Mesenteric fat pad (tissue), 1 donor: ENCODE measurements at places on chromosomes 1 and 21. TPM values are rescaled to one million over a fixed set of nuclear protein-coding genes. Genes with fewer than 3 reads are reported as not detected.

SLAMF9 gene
- total RNA-seq = not detected

GJA5 gene
- 25.7 TPM for total RNA-seq

CLCA2 gene
- total RNA-seq = 1.9 TPM

SLC9C2 gene
- total RNA-seq = 0.16 TPM

TFF2 gene
- not detected for total RNA-seq

AMY1A gene
- total RNA-seq = not detected

- DNase-seq = no peak
Measured at GRCh38 chr1:190754666-190755065, 277.0 kb upstream of the BRINP3 start.

- DNase-seq = no peak
Measured at GRCh38 chr1:228922722-228923376, 187.6 kb downstream of the RHOU start.

DNA sequence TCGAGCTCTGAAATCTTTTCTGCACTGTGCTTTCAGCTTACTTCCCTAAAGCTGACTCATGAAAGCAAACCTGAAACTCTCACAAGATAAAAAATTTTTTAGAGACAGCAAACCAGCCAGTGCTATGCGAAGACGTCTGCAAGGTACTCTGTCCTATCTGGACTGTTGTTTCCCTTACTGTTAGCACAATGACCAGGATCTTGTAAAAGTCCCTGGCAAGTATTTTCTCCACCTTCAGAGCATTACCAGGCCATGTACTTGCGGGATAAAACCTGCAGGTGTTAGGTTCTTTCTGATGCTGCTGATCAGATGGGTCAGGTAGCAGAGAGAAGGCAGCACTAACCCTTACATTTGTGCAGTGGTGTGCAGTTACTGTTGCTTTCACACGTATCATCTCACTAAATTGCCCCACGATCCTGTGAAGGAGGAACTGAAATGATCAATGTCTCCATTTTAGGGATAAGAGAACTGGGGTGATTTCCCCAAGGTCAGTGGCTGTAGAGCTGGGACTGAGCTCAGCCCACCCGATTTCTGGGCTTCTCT is 56.6 kb downstream of the PLXNA2 start:
- no peak for DNase-seq

DNA sequence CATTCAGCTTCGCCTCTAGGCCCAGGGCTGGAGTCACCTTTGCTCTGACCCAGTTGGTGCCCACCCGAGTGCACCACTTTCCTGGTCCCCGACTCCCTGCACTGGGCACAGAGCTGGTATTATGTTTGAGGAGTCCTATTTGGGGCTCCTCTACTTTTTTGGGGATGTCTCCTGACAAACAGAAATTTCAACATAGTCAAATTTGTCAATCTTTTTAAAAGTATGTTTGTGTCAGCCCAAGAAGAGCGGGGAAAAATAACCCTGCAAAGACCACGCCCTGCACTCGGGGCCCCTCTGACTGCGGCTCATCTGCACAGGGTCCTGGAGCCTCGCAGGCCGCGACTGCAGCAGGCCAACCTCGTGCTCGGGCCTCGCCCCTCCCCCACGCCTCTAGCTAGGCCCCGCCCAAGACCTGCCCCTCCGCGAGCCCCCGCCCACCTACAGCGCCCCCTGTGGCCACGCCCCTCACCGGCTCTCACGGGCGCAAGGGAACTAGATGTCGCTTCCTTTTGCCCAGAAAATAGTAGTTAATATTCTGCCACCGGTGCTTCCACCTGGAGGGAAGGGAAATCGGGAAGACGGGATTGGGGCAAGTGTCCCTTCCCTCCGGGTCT is 11.4 kb downstream of the FAM229A start:
- peak; percentile 93 for DNase-seq

DNA sequence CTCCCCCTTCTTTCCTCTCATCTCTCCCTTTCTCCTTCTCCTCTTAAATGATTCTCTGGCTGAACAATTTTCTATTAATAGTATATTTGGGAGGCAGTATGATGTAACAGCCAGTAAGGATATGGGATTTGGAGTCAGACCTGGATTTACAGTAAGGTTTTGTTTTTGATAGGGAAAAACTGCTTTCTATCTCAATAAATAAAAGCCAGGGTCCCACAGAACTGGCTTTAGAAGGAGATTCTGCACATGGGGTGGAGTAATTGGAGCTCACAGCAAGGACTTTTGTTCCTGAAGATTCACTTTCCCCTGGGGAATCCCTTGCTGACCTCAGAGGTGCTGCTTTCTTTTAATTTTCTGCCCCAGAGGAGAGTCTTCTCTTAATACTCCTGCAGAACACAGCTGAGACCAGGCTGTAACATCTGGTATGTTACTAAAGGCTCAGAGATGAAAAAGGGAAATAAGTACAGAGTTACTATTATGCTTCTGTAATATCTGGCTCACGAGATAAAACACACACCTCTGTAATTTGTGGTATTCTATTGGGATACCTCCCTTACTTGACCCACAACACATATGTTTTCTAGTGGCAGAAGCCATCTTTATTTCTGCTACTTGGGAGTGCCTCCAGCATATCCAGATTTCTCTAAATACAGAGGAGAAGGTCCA is 13.4 kb downstream of the EPB41 start:
- no peak for DNase-seq

DNA sequence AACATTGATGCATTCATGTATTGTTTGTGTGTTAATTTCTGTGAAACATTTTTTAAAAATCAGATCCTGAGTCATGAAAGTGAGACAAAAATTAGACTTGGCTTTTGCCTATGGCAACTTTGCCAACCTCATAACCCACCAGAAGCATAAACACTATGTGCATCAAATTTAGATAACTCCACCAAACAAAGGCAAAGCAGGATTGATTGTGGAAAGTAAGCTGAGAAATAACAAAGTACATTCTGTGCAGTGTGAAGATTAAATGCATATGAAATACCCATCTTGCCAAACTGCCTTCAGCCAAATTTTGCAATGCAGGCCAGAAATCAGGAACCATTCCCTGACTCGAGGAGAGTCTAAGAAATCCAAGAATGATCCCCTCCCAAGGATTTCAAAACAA is 493.4 kb downstream of the AJAP1 start:
- no peak for DNase-seq

- DNase-seq = no peak
Measured at GRCh38 chr1:14977338-14977931, 176.1 kb upstream of the TMEM51 start.

DNA sequence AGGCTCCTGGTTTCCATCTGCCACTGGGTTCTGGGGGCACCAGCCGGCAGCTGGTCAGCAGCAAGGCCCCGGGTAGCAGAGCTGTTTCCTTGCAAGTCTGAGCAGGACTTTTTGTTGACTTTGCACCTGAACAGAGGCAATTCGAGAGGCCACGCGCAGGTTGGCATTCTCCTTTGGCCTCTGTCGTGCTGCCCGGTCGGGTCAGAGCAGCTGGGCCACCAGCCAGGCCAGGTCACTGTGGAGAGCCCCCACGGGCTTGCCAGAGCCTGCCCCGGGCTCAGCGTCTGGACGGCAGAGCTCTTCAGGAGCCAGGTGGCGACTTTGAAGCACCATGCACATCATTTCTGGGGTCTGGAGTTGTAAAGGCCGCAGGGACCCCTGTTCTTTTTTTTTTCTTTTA is 28.4 kb upstream of the TMEM52 start:
- no peak for DNase-seq

DNA sequence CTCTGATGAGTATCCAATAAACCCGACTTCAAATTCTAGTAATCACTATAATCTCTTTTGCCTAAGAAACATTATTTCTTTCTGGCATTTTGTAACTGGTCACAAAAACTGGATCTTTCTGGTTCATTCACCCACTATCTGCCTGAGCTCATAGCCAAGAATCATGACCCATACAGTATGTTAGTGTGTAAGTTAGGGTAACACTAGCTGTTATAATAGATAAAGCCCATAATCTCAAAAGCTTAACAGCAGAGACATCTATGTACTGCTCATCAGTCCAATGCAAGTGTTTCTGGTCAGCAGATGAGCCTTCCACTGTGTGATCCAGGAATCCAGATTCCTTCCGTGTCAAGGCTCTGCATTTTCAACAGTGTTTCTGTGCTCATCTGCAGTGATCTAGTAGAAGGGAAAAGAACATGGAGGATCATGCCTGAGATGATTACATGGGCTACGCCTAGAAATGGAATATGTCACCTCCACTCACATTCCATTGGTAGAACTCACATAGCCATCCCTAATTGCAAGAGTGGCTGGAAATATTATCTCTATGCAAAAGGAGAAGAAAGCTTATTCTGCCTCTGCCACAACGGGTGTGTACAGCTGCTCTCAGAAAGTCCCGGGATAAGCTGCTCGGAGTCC is 27.7 kb downstream of the RRAGC start:
- DNase-seq = no peak

DNA sequence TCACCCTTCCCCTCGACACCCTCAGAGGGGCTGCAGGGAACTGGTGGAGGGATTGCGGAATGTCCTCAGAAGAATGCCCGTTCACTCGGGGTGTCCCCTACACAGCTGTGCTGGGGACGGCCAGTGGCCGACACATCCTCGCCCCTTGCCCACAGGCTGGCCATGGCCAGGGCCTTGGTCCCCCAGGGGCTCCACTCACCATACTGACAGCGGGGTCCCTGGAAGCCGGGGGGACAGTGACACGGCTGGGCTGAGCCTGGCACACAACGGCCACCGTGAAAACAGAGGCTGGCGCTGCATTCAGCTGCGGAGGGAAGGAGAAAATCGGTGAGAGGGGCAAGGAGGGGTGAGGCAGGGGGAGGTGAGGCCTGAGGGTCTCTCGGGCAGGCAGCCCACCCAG is 31.7 kb downstream of the MEGF6 start:
- no peak for DNase-seq

DNA sequence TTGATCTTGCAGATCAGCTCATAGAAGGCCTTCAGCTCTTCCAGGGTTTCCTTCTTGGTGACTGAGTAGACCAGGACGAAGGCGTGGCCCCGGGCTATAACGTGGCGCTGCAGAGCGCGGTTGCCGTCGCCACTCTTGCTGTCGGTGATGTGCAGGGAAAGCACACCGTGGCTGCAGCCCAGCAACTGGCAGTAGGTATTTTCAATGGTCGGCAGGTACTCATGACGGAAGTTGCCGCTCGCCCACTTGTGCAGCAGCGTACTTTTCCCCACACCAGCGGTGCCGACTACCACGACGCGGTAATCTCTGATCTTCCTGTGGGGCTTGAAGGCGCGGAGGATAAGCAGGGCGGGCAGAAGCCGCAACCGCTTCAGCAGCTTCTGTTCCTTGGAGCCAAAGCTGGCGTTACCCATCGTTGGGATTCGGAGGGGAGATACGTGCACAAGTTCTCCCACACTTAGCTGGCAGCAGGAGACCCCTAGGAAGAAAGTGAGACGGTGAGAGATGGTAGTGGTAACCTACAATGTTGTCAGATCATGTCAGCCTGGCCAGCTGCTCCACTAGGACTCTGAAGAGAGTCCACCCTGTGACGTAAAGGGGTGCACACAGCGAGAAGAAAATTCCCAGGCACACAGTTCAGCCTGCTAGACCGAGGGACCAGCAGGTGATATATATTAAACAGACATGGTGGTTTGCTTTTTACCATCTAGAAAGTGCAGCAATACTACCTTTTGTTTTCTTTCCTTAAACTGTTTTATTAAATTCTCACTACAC is 3.4 kb downstream of the DIRAS3 start:
- DNase-seq = no peak

DNA sequence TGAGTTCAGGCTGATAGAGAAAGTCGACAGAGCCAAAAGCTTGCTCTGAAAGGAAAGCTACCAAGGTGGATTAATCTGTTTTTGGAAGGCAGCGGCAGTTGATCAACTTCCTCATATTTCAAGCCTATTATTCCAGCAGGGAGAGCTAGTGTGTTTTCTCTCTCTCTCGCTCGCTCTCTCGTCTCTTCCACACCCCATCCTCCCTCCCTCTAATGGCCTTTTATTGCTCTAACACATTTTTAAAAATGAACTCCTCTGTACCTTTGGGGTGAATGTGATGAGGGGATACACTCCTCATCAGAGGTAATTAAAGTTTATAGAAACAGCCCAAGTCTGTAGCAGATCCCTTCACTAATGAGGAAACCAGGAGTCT is 126.4 kb downstream of the CLIC6 start:
- no peak for DNase-seq

DNA sequence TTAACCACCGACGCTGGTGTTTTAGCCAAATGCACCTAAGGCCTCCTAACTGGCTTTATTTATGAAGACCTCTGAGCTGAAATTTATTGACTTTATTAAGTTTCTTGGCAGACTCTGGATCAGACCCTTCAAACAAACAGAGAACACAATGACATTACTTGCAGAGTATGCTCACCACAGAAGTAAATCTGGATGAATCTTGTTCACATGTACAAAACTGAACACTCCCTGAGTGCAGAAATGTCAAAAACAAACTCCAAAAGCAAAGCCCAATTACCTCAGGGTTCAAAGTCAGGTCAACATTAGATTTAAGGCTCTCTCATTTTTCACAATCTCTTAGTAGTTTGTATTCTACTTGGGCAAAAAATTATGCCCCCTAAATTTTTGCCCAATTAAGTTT is 218.6 kb downstream of the SLC45A1 start:
- no peak for DNase-seq

GRCh38 chr1:229582011-229582694 is 23.6 kb upstream of the ABCB10 start:
- DNase-seq = no peak

DNA sequence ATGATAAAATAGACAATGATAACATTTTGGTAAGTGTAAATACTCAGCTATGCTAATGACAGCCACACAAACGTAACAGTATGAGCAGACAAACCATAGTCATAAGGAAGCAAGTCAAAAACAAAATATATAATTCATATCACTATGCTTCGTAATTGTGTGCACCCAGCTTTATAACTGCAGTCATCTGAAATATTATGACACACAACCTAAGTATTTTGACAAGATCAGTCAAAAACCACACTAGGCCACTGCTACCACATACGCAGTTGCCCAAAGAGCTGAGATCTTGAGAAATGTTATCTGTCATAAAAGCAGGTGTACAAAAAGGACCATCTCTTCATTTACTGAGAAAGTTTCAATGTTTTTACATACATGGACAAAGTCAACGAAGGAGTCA is 26.0 kb downstream of the RNASEL start:
- no peak for DNase-seq

- DNase-seq = no peak
Measured at GRCh38 chr1:175742790-175743459, 470 bp downstream of the TNR start.

- no peak for DNase-seq
Measured at GRCh38 chr21:43854773-43855633, 10.0 kb upstream of the AGPAT3 start.

DNA sequence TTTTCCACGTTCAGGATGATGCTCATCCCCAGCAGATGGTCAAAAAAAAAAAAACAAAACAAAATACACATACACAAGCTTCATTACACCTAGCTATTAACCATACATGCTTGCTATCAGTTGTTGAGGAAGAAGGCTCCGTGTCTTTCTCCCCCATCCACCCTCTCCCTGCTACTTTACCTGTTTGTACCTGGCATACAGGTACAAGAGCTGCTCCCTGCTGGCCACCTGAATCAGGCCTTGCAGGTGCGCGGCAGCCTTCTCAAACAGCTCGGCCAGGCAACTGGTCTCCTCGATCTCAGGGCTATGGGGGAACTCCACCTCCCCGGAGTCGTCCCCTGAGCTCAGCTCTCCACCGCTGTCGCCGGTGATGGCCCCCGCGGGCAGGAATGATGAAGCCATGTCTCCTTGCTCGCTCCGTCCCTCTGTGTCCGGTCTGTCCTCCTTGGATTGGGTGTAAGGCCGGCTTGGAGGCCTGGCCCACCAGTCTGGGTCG is 464 bp downstream of the ACBD6 start:
- no peak for DNase-seq
